Fibroblast of villous mesenchyme (primary cell): ENCODE measurements at places on chromosomes 1 and 21.

DNA sequence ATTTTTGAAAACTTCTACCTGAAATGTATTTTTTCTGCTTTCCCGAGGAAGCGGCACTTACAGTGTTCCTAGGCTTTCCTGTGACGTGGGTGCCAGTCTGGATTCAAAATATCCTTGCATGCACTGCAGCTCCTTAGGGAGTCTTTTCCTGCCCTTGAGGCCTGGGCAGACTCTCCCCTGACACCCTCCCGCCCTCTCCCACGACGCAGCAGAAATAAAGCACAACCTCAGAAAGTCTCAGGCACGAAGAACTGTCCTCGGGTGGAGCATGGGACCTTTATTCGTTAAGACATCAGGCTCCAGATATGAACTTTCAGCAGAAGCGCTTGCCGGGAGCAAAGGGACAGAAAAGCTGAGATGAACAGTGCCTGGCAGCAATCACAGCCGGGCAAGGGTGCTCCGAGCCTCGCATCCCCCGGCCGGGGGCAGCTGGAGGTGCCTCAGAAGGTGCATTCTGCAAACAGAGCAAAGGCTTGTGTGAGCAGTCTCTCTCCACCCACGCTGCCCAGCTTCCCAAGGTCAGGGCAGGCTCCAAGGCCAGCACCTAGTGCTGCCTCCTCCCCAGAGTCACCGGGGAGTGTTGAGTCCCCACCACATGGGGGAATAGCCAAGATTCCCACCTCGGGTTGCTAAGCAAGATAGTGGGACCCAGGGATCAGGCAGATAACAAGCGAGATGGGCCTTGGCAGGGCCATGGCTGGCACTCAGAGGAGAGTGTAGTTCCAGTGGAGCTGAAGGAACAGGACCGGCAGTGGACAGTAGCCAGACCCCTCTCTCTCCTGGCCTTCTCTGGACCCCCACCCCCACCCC lies 3.2 kb downstream of the TFF3 start:
- DNase-seq: no peak

DNA sequence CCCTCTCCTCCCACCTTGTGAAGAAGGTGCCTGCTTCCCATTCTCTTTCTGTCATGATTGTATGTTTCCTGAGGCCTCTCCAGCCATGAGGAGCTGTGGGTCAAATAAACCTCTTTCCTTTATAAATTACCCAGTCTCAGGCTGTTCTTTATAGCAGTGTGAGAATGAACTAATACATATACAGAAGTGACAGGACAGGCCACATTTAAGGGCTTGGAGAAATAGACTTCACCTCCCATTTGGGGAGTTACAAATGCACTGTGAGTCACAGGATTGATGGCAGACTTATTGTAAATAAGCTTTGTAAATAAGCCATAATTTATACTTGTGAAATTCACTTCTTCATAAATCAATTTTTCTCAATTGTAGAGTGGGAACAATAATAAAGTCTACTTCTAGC lies 543.3 kb downstream of the LRRIQ3 start:
- no peak for DNase-seq

GRCh38 chr1:173415905-173416450 lies 61.2 kb upstream of the PRDX6 start:
- no peak for DNase-seq

DNA sequence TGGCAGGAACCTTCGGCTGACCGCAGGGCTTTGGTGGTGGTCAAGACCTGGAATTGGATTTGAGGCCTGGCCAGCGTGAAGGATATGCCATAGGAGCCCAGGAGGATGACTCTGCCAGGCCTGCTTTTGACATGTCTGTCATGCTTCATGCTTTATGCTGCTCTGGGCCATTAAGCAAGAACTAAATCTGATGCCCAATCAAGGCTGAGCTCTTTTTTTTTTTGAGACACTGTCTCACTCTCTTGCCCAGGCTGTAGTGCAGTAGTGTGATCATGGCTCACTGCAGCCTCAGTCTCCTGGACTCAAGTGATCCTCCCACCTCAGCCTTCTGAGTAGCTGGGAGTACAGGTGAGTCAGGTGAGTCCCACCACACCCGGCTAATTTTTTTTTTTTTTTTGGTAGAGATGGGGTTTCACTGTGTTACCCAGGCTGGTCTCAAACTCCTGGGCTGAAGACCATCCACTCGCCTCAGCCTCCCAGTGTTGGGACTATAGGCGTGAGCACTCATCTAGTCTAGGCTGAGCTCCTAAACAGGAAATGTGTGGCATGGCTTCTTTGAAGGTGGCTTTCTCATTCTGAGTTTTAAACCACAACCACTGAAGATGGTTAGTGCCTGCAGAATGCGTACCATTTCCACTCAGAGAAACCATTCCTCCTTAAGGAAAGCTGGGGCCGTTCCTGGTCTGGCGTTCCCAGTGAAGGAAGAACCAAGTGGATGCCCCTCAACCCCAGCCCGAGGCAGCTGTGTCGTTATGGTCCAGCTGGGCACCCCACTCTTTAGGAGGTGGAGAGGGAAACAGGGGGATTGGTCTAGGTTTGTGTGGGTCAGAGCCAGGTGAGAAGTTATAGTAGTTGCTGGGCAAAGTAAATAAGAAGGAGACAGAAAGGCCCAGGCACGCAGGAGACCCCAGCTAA lies 34.2 kb upstream of the ATP5PO start:
- DNase-seq: no peak

DNA sequence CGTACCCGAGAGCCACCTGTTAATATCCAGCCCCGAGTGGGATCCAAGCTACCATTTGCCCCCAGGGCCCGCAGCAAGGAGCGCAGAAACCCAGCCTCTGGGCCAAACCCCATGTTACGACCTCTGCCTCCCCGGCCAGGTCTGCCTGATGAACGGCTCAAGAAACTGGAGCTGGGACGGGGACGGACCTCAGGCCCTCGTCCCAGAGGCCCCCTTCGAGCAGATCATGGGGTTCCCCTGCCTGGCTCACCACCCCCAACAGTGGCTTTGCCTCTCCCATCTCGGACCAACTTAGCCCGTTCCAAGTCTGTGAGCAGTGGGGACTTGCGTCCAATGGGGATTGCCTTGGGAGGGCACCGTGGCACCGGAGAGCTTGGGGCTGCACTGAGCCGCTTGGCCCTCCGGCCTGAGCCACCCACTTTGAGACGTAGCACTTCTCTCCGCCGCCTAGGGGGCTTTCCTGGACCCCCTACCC lies 1.4 kb downstream of the USP21 start:
- DNase-seq: no peak

DNA sequence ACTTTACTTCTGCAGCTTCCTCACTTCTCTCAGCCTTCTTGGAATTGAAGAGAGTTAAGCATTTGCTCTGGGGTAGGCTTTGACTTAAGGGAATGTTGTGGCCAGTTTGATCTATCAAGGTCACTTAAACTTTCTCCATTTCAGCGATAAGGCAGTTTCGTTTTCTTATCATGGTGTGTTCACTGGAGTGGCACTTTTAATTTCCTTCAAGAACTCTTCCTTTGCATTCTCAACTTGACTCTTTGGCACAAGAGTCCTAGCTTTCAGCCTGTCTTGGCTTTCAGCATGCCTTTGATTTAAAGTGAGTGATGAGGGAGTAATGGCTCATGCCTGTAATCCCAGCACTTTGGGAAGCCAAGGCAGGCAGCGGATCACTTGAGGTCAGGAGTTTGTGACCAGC lies 38.7 kb downstream of the HS2ST1 start:
- no peak for DNase-seq

DNA sequence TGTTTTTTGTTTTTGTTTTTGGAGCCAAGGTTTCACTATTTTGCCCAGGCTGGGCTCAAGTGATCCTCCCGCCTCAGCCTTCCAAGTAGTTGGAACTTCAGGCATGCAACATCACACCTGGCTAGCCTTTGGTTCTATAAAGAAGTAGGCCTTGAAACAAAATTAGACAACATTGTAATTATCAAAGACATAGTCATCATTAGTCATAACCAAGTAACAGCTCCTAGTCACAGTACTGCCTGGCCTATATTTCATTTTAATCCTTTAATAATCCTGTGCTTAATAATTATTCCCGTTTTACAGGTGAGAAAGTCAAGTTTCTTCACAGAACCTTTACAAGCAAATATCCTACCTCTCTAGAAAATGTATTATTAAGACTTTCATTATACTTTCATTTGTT lies 52.3 kb upstream of the TBX15 start:
- no peak for DNase-seq

GRCh38 chr1:240234485-240235210 lies 143.0 kb downstream of the FMN2 start:
- peak; percentile 30 for DNase-seq

GRCh38 chr1:203025686-203026030 lies 633 bp upstream of the PPFIA4 start:
- DNase-seq: no peak

- DNase-seq: peak; percentile 68
These were observed 30.4 kb downstream of the ARID4B start for GRCh38 chr1:235297579-235297978.

- peak; percentile 66 for DNase-seq
These were observed 9.7 kb downstream of the LPAR3 start for GRCh38 chr1:84883286-84883685.

DNA sequence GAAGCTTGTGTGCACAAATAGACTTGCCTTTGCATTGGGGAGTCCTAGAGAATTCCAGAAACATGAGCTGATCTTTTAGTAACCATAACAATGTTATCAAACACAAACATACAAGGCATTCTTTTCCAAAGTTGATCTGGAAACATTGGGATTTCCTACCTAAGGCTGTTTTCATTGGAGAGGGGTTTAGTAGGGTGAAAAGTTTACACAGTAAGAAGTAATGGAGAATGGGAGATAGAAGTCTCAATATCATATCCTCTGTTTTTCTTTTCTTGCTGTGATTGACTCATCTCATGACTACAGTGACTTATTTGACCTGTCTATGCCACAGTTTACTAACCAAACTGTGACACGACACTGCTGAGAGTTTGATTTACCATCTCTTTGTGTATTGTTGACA lies 65.6 kb upstream of the PLA2G4A start:
- DNase-seq: peak; percentile 5

DNA sequence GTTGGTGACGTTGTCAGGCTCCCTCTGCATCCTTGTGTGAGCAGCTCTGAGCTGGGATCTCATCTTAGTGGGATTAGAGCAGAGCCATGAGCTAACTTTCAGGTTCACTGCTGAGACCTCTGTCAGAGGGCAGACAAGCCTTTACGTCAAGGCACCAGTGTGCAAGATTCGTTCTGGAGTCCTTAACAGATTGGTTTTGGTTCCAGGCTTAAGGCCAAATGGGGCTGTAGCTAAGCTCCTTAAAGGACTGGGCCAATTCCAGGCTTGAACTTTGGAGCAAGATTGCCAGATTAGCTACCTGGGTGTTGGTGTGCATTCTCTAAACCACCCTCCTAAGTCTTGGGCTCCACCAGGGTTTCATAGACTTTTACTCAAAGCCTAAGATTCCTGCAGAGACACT lies 52.6 kb upstream of the PDC start:
- DNase-seq: no peak

- DNase-seq: peak; percentile 42
These were observed 431 bp downstream of the EEIG2 start for GRCh38 chr1:108560189-108560873.

GRCh38 chr21:45390831-45391742 lies 13.9 kb upstream of the COL18A1 start:
- DNase-seq: no peak

GRCh38 chr1:158689110-158689509 lies 2.6 kb upstream of the SPTA1 start:
- no peak for DNase-seq

GRCh38 chr1:205595861-205596260 lies 36.0 kb downstream of the ELK4 start:
- DNase-seq: no peak

GRCh38 chr1:88375977-88376376 lies 308.1 kb upstream of the PKN2 start:
- no peak for DNase-seq

DNA sequence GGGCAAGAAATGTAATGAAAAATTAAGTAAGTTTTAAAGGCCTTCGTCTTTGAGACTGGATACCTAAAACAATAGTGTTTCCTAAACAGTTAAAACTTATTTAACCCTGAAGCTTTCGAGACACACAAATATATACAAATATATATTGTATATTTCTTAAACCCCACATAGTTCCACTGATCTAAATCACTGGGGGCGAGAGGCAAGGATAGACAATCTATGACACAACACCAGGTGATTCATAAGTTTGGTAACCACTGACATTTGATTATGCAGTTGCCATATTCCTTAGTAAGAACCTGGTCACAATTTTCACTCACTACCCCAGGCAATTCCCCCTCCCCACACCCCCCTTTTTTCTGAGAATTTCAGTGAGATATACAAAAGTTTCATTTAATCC lies 55.3 kb upstream of the BOLA1 start:
- DNase-seq: peak; percentile 54
